ENCODE measurements at places on chromosomes 16 and 17.
A peak's percentile ranks its signal among the peaks of the same experiment; 100 is the strongest.

DNA sequence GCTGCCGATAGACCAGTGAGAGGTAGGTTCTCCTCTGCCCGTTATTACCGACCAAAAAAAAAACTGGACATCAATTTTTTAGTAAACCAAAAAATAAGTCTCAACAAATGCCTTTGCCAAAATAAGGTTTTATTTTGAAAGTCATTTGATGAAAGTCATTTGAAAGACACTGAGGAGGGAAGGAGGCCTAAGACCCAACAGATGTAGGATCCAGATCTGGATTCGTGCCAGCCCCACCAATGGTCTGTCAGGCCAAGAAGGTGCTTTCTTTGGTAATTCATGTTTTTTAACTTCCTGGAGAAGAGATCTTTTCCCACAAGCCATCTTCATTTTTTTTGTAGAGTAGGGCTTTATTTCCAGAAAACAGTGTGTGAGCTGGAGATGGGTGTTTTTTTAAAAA is 18.1 kb downstream of the NTAN1 start:
- DNase-seq, result peak; percentile 81

DNA sequence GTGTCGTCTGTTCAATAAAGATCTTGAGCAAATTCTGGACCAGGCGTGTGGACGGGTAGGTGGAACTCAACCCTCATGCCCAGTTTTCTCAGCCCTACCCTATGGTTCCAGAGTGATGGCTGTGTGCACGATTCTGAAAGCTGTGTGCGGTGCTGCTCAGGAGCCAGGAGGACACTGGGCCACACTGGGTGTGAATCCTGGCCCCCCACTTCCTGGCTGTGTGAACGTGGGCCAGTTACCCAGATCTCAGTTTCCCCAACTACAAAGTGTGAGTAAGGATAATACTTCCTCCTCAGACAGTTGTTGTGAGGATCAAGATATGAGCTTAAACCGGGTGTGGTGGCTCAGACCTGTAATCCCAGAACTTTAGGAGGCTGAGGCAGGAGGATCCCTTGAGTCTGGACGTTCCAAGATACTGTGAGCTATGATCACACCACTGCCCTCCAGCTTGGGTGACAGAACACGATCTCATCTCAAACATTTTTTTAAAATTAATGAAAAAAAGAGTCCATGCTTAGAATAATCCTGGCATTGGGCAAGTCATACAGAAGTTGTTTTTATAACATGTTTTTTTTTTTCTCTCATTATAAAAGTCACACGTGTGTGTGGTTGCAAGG is 14.7 kb upstream of the MPRIP start:
- no peak for DNase-seq

GRCh38 chr16:12460064-12460392 is 343.7 kb downstream of the CPPED1 start:
- DNase-seq, result no peak

DNA sequence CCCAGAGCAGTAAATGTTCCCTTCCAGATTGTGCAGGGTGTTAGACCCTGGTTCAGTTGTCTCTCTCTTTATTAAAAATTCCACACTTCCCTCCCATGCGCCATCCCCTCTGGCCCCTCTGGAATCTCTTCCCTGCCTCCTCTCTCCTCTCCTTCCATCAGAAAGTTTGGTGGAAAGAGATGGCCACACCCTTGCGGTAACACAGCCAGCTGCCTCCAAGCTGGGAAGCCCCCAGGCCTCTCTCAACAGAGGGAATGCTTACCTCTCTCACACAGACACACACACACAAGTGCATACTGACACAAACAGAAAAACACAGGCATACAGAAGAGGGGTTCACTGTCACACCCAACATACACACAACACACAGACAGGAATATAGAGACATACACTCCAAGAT is 220.5 kb downstream of the C16orf78 start:
- DNase-seq, result no peak

- DNase-seq, result no peak
Measured at GRCh38 chr16:21076186-21076883, 74.3 kb downstream of the DNAH3 start.

GRCh38 chr16:31502981-31503380 is 5.2 kb downstream of the RUSF1 start:
- DNase-seq, result no peak

GRCh38 chr16:50830698-50831097 is 88.8 kb downstream of the CYLD start:
- no peak for DNase-seq

GRCh38 chr17:46262271-46262670 is 32.7 kb upstream of the LRRC37A start:
- no peak for DNase-seq

- DNase-seq, result peak; percentile 93
Measured at GRCh38 chr17:28750178-28751047, 6.6 kb downstream of the TRAF4 start.

DNA sequence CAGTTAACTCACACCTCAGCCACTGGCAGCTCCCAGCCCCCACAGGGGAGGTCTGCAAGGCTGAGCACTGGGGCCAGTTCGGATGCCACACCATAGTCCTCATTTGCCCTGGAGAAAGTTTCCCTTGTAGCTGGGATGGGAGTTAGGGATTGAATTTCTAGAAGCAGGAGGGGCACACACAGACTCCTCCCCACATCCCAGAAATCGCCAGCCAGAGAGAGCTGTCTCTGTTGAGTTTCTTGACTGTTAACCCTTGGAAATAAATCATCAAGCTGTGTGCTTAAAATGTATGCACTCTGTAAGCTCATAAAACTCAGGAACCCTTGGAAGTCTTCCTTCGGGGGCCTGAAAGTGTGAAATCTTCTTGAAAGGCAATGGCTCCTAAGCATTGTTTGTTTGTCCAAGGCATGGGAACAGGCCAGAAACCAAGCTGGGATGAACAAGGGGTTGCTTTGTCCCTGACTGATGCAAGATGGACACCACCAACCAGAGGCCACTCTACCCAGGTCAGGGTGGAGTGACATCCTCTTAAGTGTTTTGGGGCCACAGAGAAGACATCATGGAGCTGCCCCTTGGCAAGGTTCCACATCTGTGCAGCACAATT is 394 bp upstream of the PRM3 start:
- DNase-seq, result no peak

DNA sequence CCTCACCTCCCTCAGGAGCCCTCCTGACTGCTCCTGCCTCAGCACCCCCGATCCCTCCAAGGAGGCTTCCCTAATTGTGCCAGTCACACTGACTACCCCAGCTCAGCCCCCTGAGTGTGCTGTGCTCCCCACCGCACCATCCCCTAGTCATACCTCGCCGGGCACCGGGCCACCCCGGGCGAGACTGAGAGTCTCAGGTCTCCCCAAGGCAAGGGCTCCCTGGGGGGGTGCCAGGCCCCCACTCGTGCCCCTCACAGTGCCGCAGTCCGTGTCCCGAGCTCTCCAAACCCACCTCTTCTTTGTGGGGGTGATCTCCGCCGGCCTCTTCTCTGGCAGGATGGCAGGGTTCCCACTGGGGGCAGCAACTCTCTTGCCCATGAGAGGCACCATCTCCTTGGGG is 3.2 kb downstream of the TRPV3 start:
- no peak for DNase-seq

DNA sequence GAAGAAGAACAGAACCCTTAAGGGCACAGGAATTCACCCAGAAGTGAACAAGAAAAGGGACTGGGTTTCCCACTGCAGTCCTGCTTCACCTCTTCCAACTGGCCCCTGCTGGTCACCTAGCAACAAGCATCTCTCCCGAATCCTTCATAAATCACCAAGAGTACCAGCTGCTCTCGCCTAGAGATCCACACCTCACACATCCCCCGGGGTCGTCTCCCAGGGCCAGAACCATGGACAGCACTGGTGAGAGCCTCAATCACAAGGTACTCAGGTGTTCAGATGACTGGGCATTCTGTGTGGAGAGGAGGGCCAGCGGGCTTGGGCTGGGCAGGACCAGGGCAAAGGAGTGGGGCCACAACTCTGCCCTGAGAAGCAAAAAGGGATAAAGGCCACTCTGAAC is 65.9 kb downstream of the CCT6B start:
- no peak for DNase-seq

- DNase-seq, result no peak
Measured at GRCh38 chr17:70879401-70879800, 710.1 kb downstream of the KCNJ2 start.

DNA sequence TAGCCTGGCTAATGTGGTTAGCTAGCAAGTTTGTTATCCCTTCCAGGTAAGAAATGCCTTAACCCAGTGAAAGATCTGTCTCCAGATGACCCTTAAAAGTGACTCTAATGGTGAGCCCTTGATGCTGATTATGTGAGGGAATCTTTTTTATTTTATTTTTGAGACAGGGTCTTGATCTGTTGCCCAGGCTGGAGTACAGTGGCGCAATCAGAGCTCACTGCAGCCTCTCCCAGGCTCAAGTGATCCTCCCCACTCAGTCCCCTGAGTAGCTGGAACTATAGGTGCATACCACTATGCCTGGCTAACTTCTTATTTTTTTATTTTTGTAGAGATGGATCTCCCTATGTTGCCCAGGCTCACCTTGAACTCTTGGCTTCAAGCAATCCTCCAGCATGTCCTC is 10.8 kb upstream of the HP start:
- no peak for DNase-seq

GRCh38 chr17:66627985-66628384 is 206.9 kb upstream of the CACNG5 start:
- DNase-seq, result no peak

DNA sequence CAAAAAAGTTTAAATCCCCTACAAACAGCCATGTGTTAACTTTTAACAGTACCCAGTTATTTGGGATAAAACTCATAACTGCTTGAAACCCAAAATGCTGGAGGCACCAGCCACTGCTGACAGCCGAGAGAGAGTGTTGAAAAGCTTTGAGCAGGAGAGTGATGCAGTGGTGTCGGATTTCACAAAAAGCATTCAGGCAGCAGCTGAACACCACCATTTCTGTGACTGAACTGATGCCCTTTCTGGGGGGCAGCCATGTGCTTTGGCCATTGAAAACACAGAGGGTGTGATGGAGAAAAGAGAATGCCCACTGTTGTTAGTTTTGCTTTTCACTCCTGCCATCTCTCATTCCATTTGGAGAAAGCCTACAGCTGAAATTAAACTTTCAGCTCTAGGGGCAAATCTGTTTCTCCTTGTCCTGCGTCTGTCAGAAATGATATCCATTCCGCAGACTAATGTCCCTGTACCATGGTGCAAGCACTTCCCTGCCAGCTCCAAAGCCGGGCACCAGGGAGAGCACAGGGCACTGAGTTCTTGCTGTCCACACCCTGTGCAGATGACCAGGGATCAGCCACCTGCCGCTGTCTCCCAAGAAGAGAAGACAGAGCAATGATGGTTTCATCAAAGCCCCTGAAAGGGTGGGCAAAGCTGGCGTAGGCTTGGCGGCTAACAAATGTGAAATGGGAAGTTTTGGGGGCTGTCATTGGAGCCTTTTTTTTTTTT is 16.6 kb upstream of the MLYCD start:
- DNase-seq, result no peak

- DNase-seq, result no peak
Measured at GRCh38 chr17:51676691-51677487, 416.5 kb downstream of the UTP18 start.

- no peak for DNase-seq
Measured at GRCh38 chr16:53502331-53503269, at the start of gene AKTIP. Gene AKTIP (minus strand): TSS chr16:53503209. CDS start chr16:53500259, 2,950 bp downstream.

GRCh38 chr16:54411544-54411943 is 125.0 kb upstream of the IRX3 start:
- no peak for DNase-seq

DNA sequence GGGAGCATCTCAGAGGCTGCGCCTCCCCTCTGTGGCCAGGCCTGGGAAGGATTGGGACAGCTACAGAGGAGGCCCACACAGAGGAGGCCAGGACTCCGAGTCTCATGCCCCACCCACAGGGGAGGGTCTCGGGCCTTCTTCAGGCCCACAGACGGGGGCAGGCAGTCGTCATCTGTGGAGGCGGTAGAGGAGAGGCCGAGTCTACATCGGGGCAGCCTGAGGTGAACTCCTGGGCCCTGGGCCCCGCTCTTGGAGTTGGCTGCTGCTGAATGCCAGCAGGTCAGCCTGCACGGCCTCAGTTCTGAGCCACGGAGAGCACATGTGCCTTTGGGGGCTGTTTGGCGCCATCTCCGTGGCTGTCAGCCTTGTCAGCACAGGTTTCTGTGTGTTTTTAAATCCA is 8.1 kb upstream of the NUDT16L1 start:
- no peak for DNase-seq

DNA sequence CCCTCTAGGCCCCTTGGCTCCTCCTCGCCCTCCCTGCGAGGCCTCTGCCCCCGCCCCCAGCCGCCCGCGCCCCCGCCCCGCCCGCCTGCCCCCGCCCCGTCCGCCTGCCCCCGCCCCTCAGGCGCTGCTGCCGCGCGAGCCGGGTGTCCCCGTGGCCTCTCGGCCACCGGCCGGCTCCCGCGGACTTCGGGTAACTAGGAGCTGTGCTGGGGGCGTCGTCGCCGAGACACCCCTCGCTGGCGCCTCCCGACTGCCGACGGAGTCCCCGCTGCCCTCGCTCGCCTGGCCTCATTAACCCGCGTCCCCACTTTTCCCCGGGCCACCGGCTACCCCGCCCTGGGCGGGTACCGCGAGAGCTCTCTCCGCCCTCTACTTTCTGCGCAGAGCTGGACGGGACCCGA is at the start of gene TLCD1:
Gene TLCD1, minus strand, starts transcription at position 8 of the 401 bp plus-strand sequence. CDS start 136 bp downstream, outside the sequence.
- DNase-seq, result peak; percentile 71

- peak; percentile 20 for DNase-seq
Measured at GRCh38 chr16:88558457-88559442, 11.5 kb upstream of the ZC3H18 start.

DNA sequence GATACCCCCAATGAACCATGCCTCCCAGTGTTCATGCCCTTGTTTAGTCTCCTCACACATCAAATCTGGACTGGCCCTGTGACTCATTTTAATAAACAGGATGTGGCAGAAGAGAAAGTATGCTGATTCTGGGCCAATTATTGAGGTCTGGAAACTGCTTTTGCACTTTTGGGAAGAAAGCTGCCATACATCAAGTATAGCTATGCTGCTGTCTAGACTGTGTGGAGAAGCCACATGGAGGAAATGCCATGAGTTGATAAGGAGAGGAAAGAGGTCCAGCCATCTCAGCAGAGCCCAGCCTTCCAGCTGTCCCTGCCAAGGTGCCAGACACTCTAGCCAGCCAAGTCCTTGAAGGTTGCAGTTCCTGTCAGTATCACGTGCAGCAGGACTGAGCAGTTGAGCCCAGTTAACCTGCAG is 16.7 kb downstream of the RPRML start:
- no peak for DNase-seq

GRCh38 chr17:77377710-77378235 is 237.0 kb downstream of the SEC14L1 start:
- no peak for DNase-seq

- DNase-seq, result no peak
Measured at GRCh38 chr16:57999366-57999970, 1.0 kb downstream of the ZNF319 start.

- DNase-seq, result no peak
Measured at GRCh38 chr17:1796800-1797199, 32.9 kb downstream of the SMYD4 start.

All from hematopoietic multipotent progenitor cell treated with erythropoietin and hydrocortisone succinate and interleukin-3 and kit ligand, for 15 days (in vitro differentiated cells).